ENCODE measurements at places on chromosomes 2 and 18.

DNA sequence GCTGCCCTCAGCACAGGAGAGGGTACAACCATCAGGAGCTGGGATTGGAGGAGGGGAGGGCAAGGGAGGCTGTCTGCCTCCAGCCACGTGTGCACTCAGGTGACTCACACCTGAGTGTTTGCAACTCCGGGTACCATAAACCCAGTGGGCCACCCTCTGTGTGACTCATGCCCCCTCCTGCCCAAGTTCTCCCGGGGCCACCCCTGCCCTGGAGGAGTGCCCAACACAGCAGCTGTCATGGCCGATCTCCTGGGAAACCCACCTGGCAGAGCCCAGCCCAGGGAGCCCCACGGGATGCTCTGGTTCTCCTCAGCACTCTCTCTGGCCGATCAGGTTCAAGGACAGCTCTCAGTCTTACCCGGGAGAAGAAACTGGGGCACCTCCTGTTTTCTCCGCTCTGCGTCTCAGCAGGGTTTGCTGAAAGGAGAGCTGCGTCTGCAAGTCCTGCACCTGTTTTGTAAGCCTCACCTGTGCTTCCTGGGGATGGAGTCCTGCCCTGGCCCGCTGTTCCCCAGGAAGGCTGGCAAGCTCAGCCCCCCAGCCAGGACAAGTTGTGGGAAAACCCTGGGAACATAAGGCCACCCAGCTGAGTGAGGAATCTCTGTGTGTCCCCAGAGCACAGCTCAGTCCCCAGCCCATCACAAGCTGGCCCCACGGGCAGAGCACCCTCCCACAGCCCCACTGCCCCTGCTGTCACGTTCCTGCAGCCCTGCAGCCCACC, 44.0 kb upstream of the UBE2F start:
- no peak for DNase-seq

- no peak for DNase-seq
Measured at GRCh38 chr2:240814946-240815760, 4.9 kb downstream of the KIF1A start.

DNA sequence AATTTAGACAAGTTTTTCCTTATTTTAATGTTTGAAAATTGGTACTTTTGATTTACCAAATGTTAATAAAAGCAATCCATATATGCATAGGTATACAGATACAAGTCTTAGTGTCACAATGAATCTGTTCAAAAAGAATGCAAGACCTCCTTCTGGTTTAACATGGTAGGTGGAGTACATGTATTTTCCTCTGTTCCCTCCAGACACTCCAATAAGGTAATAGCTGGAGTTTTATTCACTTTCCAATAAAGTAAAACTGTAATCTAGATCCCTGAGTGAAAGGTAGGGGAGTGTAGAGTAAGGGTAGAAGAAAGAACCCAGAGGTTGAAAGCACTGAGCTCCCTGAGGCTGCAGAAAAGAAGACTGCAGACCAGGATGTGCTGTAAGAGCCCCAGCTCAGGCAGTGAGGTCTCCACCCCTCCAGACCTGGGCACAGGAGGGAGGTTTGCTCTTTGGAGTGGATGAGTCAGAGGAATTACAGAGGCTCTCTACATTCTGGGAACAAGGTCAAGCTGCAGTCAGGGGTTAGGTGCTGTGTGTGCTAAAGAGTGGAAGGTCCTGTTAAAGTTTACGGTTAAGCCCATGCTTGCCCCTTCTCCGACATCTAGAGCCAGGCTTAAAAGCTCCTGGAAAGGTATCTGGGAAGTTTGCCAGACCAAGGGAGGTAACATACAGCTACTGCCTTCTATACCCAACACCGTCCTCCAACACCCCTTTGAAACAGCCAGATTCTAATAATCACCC, 27.6 kb upstream of the STAT1 start:
- peak; percentile 27 for DNase-seq

- DNase-seq, result no peak
Measured at GRCh38 chr2:32450851-32451250, 94.0 kb downstream of the BIRC6 start.

GRCh38 chr18:31685097-31686082, 1.0 kb upstream of the B4GALT6 start:
- peak; percentile 88 for DNase-seq

GRCh38 chr2:4291430-4291829, 588.1 kb downstream of the DCDC2C start:
- DNase-seq, result no peak

DNA sequence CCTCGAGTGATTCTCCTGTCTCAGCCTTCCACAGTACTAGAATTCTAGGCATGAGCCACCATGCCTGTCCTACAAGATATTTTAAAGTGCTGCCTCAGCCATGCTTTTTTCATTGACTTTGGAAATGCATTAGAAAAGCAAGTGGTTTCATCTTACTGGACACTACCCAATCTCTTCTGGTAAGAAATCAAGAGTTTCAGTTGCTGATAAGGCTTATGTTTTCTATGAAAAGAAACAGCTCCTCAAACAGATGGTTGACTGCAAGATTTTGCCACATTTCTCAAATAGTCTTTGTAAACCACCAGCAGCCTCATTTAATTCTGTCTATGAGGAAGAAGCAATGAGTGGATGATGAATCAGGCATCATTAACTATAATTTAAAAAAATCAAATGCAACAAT, 264.5 kb upstream of the LRP1B start:
- no peak for DNase-seq

DNA sequence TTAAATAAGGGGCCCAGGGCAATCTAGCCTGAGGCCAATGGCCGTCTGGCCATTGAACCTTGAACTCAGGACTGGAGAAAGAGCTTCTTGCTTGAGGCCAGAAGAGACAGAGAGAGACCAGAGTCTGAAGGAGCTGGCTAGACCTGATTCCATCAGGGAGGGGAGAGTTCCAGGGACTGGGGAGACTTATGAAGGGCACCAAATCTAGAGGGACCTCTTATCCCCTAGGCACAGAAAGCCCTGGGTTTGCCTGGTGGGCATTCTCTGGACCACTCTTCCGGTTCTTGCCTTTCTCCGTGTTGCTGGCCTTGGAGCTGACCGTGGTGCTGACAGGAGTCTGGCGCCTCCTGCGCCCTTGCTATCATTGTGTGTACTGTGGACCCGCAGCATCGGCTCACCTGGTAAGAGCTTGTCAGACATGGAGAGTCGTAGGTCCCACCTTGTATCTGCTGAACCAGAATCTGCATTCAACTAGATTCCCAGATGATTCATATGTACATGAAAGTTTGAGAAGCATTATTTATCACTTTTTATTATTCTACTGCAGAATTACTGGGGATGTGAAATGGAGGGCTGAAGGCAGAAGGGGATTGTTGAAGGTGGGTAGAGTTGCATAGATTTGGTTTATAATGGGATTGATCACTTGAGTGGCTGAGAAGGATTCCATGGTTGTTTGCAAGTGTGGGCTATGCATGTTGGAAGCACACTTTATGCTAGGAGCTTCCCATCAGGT, 4.3 kb upstream of the TRPM8 start:
- DNase-seq, result no peak

- DNase-seq, result no peak
Measured at GRCh38 chr2:180077295-180077906, 70.3 kb upstream of the CWC22 start.

DNA sequence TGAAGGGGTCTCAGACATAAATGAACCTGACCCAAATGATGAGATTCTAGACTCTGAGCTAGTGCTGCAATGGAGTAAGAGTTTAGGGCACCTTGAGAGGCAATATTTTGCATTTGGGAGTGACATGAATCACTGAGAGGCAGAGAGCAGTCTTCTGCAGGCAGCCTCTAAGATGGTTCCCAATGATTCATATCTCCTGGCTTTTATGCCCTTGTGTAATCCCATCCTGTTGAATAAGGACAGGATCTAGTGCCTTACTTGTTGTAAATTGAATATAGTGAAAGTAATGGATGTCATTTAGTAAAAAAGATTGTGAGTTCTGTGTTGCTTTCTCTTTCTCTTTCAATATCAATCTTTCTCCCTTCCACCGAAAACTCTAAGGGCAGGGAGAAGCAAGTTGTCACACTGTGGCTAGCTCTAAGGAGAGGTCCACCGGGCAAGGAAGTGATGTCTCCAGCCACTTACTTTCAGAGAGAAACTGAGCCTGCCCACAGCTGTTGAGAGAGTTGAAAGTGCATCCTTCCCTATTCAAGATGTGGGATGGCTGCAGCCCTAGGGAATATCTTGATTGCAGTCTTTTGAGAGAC, 144.7 kb downstream of the TRIB2 start:
- DNase-seq, result no peak

DNA sequence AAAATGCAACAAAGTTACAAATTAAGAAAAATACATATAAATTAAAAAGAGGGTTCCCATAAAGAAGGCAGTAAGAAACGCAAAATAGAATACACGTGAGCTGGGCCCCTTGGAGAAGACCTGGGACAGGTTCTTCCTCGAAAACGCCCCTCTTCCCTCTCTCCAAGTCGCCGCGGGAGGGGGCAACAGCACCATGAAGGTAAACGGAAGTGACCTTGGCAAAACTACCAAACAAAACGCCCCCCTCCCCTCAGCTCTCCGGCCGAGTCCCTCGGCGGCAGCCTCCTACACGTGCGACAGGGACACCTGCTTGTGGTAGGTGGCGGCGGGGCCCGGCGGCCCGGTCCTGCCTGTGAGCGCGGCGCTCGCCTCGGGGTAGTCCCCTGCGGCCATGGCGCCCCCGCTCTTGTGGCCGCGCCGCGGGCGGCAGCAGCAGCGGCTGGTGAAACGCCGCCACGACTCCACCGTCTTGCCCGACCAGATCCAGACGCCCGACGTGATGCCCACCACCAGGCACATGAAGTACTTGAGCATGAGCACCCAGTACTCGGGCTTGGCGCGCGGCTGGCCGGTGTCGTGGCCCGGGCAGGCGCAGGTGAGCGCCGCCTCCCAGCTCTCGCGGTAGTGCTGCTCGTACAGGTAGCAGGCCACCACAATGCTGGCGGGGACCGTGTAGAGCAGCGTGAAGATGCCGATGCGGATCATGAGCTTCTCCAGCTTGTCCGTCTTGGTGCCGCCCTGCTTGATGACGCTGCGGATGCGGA, 2.8 kb downstream of the FZD5 start:
- DNase-seq, result no peak

- DNase-seq, result no peak
Measured at GRCh38 chr18:57008001-57008686, 138.7 kb upstream of the BOD1L2 start.

DNA sequence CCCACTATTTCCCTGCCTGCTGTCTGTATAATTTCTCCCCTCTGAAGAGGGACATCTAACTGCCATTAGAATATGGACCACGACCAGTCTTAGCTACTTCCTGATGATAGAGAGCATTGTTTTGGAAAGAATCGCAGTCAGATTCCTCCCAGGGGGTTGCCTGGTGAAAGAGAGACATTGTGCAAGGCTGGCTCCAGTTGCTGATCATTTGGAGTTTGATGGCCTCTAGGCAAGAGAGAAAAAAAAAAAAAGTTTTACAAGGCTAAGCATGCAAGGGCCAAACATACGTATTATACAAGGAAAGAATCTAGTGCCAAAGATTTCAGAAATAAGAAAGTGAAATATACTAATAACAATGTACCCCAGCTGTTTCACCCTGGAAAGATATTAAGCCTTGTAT, 182.2 kb downstream of the CMPK2 start:
- no peak for DNase-seq

DNA sequence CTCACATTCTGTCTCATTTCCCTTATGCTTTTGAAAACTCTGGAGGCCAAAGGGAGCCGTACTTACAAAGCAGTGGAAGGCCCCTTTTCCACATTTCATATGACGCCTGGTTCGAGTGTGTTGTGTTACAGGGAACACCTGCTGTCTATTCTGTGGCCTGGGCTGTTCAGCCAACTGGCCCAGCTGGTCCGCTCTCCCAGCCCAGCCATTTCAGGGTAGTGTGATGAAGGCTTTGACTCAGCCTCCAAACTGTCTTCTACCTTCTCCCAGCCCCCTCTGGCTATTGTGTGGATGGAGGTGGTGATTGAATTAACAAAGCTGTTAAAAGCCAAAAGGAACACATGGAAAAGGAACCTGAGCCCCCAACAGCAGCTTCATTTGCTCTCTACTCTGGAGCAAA, 233.8 kb downstream of the ICOS start:
- DNase-seq, result no peak

- DNase-seq, result no peak
Measured at GRCh38 chr2:218990052-218990451, 3.2 kb downstream of the CRYBA2 start.

- peak; percentile 15 for DNase-seq
Measured at GRCh38 chr2:235433860-235434259, 60.0 kb upstream of the AGAP1 start.

GRCh38 chr2:223720367-223720766, 117.0 kb downstream of the AP1S3 start:
- no peak for DNase-seq

- no peak for DNase-seq
Measured at GRCh38 chr18:31683106-31683505, 1.3 kb downstream of the B4GALT6 start.

DNA sequence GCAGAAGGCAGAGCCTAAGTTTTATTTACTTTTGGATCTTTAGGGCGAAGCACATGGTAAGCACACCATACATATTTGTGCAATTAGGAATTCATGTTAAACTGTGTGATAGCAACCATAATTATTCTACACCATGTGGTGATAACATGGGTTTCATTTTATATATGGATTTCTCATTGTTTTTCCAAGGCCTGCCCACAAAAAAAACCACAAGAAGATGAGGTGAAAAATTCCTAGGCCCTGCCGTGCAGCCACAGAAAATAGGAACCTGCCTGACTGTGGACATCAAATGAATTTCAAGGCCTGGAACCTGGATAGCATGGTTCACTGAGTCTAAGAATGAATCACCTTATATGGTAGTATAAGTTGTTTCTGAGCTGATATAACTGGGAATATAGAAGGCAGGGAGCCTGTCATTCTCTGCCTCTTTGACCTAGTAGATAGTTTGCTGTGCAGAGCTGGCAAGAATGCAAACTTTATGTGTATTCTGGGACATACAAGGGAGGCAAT, 22.4 kb upstream of the SSB start:
- DNase-seq, result no peak

DNA sequence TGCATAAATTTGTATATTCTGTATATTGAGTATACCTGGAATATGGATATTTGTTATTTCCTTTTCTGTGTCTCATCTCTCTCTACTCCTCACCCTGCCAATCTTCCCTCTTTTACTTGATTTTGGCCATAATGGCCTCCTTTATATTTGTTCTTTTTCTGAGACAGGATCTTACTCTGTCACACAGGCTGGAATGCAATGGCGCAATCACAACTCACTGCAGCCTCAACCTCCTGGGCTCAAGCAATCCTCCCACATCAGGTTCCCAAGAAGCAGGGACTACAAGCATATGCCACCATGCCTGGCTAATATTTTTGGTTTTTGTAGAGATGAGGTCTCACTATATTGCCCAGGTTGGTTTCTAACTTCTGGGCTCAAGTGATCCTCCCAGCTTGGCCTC, 30.5 kb downstream of the PREPL start:
- DNase-seq, result no peak

- DNase-seq, result no peak
Measured at GRCh38 chr2:215428060-215428910, 7.6 kb downstream of the FN1 start.

GRCh38 chr18:47036927-47037578, 1.6 kb upstream of the ELOA2 start:
- DNase-seq, result no peak

- DNase-seq, result no peak
Measured at GRCh38 chr2:76861708-76862107, 660.5 kb downstream of the LRRTM4 start.

All from SHP77 (cell line).